ENCODE measurements at places on chromosomes 12 and 14. TPM values are rescaled to one million over a fixed set of nuclear protein-coding genes. Genes with fewer than 3 reads are reported as not detected.

CHGA gene
- total RNA-seq = not detected

NRXN3 gene
- 38.1 TPM for total RNA-seq

PIWIL1 gene
- total RNA-seq = not detected

ATL1 gene
- 23.3 TPM for total RNA-seq

CCND2 gene
- 130 TPM for total RNA-seq

TMEM30B gene
- 50.1 TPM for total RNA-seq

ABCD2 gene
- 1.5 TPM for total RNA-seq

TSPAN8 gene
- total RNA-seq = 76.1 TPM

ATP2B1 gene
- total RNA-seq = 43.3 TPM

TRIAP1 gene
- total RNA-seq = 12.9 TPM

NKX2-1 gene
- total RNA-seq = 0.22 TPM

OR6C76 gene
- not detected for total RNA-seq

LRRC10 gene
- total RNA-seq = not detected

ITGA7 gene
- total RNA-seq = 307 TPM

DLGAP5 gene
- total RNA-seq = 0.31 TPM

KLRG1 gene
- 4.5 TPM for total RNA-seq

TEX22 gene
- 6.0 TPM for total RNA-seq

AQP2 gene
- not detected for total RNA-seq
